ENCODE measurements at places on chromosomes 16 and 17.

DNA sequence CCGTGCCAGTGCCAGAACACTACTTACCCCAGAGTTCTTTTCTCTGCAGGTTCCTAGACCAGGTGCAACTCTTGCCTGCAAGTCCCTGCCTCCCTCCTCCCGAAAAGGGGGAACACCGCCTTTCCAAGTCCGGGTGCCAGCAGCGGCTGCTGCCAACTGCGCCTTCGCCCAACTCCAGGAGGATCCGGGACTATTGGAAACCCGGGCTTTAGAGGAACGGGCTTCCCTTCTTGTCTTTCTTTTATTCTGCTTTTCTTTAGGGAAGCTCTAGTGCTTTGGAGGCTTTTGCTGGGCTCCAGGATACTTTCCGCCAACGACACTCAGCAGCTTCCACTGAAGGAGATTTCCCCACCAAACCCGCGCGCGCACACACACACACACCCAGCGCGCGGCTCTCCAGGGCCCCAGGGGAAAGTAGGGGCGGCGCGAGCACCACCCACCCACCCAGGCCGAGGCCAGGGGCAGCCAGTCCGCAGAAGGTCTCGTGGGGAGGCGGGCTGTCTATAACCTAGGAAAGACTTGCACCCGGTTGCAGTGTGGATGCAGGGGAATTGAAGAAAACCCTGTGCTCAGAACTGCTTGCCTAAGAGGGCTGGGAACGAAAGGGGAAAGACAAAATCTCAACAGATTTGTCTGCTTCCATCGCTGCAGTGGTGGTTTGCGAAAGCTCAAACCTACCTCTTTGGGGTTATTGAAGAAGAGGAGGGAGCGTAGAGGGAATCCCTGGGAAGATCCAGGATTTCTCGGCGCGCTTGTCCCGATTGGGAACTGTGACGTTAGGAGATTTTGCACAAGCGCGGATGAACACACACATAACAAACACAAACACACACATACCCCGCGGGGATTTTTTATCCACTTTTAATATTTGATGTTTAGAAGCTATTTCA lies 977 bp upstream of the CA10 start:
- no peak for DNase-seq

DNA sequence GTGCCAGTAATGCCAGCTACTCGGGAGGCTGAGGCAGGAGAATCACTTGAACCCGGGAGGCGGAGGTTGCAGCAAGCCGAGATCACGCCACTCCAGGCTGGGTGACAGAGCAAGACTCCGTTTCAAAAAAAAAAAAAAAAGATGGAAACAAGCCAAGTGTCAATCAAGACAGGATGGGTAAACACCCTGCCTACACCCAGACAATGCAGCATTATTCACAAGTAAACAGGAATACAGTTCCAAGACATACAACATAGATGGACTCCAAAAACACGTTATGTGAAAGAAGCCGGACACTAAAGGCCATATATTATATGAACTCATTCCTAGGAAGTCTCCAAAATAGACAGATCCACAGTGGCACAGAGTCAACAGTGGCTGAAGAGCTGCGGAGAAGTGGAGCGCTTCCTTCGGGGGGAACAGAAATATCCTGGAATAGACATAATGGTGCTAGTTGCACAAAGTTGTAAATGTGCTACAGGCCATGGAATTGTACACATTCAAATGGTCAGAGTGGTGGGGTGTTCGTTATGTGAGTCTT lies 33.9 kb downstream of the ANKRD11 start:
- no peak for DNase-seq

DNA sequence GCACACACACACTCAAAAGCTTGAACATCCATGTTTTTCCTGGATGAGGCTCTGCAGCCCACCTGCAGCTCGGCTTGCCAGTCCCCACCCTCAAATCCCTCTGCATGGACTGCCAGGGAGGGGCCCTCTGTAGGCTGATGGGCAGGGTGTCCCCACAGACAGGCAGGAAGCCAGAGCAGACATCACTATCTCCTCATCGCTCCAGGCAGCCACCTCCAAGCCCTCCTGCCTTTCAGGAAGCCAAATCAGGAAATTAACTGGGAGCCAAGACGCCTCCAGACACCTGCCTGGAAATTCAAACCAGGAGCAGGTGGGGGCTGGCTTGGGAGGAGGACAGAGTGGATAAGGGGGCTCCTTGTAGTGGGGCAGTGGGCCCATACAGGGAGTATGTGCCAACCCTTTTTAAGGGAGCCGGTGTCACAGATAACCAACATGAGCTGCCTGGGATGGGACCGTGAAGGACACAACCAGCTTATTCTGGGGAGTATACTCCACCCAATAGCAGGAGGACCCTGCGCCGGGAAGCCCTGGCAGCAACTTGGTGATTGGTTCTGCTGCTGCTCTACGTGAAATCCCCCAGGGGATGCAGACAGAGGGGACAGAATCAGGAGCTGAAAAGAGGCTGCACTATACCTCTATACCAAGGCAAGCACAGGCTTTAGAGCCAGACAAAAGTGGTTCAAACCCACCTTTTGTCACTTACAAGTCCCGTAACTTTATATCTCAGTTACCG lies 139.1 kb downstream of the CCT6B start:
- no peak for DNase-seq

DNA sequence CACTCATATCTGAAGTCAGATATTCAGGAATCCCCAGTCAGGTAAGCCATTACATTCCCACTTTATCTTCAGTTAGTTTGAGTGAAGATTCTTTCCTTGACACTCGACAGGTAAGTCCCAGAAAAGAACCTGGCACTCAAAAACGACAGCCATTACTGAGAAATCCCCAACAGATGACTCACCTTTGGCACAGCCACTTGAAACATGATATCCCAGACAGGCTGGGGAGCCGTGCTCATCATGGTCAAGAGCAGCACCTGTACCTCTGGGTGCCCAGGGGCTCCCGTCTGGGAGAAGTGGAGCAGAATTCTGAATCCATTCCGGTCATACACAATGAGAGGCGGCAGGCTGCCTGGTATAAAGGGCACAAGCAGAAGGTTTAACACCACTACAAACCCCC lies 16.8 kb upstream of the COG7 start:
- DNase-seq: no peak

- no peak for DNase-seq
Measured at GRCh38 chr17:60188759-60189158, 39.0 kb downstream of the CA4 start.

DNA sequence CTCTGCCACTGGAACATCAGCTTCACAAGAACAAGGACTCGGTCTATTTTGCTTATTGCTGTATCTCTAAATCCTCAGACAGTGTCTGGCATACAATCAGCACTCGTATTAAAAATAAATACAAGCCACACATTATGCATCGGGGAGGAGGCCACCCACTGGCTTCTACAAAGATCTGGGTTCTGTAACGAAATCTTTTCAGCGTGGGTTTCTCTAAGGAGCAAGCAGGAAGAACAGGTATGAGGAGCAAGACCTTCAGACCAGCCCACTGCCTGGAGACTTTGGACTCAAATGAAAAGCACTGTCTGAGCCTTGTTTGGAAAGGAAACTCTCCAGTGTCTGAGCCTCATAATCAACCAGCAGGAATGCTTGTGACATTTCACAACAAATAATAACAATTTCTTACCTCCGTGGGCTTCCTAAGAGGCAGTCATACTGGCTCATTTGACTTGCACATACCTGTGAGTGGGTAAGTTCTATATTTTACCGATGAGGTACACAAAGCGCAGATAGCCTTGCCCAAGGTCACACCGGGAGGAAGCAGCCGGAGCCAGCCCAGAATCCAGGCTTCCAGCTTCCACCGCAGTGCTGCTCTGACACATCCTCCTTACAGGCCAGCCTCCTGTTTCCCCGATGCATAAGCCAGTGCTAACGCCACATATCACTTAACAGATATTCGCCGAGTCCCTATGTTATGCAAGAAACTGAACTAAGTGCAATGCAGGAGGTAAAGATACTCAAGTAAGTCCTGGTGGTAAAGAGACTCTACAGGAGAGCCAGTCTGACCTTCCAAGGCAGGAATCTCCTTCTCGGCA lies 118.6 kb upstream of the TNRC6C start:
- DNase-seq: no peak

DNA sequence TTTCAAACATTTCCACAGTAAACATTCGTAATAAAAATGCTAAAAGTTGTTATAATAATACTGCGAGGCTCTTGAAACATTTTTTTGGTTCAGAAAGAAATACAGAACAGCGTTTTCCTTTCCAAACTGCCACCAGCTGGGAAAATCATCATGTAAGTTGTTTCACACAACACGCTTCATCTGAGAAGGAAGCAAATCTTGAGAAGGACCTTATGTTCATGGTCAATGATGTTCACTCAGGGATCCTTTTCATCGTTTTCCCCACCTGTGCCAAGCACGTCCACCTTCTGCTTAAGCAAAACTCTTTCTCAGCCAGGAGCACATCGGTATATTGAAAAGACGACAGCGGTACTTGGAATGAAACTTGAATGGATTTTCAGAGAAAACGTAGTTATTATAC lies 274.5 kb upstream of the ELAC2 start:
- no peak for DNase-seq

- no peak for DNase-seq
Measured at GRCh38 chr17:3953542-3953941, 10.7 kb downstream of the ATP2A3 start.

DNA sequence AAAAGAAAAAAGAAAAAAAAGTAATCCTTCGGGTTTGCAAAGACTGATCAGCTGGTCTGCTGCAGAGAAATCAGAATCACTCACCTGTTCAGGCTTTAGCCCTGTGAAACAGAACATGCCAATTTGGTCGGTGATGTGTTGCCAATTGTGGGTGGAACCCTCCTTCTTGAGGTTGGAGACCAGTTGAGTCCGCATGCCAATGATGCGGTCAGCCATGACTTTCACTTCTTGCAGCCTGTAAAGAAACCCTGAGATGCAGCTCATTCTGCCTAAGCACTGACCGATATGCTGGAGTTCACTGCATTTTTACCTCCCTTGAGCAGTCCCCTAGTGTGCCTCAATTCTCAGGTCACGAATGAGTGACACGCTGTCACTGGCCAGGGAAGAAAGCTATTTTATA lies 24.8 kb upstream of the SLC38A7 start:
- DNase-seq: no peak

DNA sequence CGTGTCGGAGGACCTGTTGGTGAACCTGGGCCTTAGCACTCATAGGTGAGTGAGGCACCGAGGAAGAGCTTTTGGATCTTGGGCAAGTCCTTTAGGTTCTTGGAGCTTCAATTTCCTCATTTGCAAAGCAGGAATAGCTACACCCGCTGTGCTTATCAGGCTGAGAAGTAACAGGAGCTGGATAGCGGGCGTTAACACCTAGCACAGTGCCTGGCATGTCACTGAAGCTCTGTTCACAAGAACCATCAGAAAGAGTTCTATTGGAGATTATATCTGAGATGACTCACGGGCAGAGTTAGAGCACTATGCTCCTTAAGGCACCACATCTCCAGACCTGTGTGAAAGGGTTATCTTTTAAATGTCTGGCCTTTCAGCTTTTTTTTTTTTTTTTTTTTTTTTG lies 12.8 kb downstream of the MEOX1 start:
- no peak for DNase-seq

DNA sequence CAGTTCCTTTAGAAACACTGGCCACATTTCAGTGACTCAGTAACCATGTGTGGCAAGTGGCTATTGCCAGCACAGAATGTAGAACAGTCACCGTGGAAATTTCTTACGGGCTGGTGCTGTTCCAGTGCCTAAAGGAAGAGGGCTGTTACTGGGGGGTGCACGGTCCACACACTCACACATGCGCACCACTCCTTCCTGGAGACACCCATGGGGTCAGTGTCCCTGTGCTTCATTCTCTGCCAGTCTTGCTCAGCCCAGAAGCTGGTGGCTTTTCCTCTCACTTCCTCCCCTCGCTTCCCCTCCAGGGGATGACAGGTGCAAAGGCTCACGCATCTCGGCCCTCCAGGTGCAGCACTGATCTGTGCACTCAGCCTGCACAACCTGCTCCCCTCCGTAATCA lies 115.6 kb downstream of the CCDC182 start:
- no peak for DNase-seq

DNA sequence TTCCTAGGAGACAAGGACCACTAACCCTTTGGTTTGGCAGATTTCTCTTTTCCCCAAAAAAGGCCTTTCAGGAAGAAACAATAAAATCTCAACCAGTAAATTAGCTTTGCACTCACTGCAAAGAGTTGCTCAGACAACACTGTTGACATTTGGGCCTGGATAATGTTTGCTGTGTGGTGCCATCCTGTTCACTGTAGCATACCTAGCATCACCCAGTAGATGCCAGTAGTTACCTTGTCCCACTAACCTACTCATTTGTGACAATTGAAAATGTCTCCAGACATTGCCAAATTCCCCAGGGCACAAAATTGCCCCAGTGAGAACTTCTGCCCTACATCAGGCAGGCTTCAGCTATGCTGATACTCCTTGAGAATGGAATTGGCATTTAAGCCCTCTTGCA lies 177.0 kb upstream of the ERCC4 start:
- no peak for DNase-seq

DNA sequence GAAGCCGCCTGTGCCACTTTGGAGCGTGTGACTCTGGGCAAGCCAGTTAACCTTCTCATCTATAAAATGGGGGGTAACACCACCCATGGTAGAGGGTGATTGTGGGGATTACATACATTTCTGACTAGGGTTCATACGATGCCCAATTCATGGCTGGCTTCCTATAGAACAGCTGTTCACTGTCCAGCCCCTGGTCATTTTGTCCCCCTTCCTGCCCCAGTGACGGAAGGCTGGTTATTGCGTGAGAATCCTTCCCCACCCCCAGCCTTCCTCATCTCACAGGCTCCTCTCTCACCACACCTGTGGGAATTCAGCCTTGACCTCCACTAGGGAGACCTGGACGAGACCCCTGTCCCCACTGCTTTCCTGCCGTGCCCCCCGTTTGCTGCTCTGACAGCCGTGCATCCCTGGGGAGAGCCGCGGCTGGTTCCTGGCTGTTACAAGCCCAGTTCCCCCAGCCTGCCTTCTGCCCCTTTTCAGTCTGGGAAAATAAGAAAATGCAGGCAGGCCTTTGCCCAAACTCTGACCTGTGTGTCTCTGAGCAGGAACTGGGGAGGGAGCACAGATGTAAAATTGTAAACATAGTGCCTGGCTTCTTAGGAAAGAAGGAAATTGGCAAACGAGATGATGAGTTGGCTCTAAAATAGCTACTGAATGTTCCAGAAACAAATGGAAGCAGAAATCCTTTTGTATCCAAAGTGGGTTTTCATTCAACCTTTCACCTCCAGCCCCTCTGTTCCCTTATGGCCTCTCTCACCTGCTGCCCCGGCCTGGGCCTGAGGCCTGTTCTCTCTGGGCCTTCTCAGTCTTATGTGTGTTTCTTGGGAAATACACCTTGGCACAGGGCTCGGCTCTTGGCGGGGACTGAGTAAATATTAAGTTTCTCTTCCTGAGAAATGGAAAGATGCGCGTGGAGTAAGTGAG lies 67.3 kb downstream of the OR1D5 start:
- DNase-seq: no peak

- DNase-seq: no peak
Measured at GRCh38 chr17:78523934-78524655, 53.1 kb downstream of the DNAH17 start.

GRCh38 chr16:11219178-11219577 lies 36.8 kb downstream of the SOCS1 start:
- no peak for DNase-seq

DNA sequence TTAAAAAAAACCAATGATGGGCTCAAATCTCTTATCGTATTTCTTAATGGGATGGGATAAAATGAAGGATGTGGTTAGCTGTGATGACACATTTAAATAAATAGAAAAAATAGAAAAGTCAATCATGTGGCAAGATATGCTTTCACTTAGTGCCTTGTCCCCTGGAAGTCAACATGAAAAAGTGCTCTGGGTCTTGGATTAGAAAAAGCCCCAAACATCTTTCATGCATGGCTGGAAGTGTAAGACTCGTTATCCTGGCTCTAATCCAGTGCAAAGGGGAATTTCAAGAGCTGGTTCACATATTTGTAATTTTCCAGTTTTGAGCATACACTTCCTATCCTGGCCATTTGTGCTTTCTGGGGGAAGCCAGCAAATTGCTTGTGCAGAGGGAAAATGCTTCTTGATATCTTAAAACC lies 160.9 kb downstream of the MAP2K6 start:
- DNase-seq: no peak
